ENCODE measurements at places on chromosomes 7 and 10.

- no peak for DNase-seq
Measured at GRCh38 chr7:35676211-35676610, 18.7 kb downstream of the HERPUD2 start.

DNA sequence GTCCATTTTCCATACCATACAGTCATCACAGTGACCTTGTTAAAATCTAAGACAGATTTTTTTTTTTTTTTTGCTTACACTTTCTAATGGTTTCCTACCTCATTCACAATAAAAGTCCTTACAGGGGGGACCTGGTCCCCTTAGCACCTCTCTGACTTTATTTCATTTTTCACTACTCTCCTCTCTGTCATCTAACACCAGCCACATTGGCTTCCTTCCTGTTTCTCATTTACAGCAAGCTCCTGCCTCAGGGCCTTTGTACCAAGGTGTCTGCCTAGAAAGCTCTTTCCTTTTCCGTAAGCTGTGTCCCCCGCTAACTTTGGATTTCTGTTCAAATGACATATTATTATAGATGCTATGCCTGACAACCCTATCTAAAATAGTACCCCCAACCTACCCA lies 27.7 kb downstream of the CC2D2B start:
- DNase-seq = no peak

GRCh38 chr10:84193846-84194423 lies 402 bp upstream of the CDHR1 start:
- no peak for DNase-seq

GRCh38 chr10:12583891-12584595 lies 234.7 kb downstream of the CAMK1D start:
- DNase-seq = no peak

- DNase-seq = no peak
Measured at GRCh38 chr7:141375442-141375841, 175.8 kb upstream of the AGK start.

GRCh38 chr7:39946693-39947092 lies 3.4 kb upstream of the CDK13 start:
- DNase-seq = no peak

GRCh38 chr10:1034758-1035157 lies 9.1 kb upstream of the IDI2 start:
- no peak for DNase-seq

DNA sequence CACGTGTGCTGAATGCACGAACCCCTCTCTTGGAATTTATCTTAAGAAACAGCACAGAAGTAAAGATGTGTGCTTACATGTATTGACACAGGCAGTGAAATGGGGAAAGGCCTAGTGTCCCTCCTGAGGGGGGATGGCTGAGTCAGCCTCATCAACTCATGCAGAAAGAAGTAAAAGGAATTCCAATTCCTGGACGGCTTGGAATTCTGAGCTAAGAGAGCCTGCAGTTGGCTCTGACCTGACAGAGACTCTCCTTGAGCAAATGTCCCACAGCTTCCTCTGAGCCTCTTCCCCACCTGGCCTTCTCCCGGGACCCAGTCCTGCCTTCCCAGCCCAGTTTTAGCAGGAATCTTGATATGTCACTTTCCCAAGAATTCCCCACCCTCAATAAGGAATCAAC lies 542.4 kb upstream of the ADARB2 start:
- DNase-seq = no peak

DNA sequence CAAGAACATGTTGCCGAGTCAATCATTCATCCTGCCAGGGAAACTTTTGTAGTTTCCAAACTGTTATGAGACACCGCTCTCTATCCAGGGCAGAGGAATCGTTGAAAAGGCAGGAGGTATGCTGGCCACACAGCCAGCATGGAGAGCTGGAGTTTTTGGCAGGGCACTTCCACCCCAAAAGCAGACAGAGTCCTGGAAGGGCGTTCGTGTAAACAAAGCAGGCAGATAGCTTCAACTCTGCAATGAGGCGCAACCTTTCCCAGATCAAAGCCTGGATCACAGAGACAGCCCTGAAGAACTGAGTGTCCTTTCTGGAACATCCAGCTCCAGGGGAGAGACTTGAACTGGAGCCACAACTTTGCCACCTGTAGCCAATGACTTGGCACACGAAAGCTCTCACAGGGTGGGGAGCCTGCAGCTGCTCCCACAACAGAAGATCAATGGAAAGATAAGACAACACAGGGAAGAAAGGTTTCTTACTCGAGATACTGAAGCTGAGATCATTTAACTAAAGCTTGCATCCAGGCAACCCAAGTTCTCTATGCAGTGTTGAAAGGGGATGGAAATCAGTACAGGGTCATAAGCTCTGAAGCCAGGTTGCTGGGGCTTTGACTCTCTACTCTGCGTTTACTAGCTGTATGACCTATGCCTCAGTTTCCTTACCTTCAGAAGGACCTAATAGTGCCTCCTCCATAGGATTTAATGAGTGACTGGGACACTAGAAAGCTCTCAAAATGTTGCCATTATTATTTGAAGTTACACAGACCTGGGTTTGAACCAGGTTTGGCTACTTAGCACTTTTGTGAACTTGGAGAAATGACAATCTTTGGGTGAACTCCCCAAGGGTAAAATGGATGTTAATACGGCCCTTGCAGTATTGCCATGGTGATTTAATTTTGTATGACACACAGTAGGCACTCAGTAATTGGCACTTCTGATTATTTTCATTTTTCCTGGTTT lies 434.8 kb upstream of the NPVF start:
- DNase-seq = no peak

GRCh38 chr10:32271617-32272016 lies 75.3 kb downstream of the EPC1 start:
- peak; percentile 64 for DNase-seq

Measured in IMR-90 (cell line).